Thoracic aorta (tissue), 2 donors: ENCODE measurements at places on chromosomes 7 and 10.

DNA sequence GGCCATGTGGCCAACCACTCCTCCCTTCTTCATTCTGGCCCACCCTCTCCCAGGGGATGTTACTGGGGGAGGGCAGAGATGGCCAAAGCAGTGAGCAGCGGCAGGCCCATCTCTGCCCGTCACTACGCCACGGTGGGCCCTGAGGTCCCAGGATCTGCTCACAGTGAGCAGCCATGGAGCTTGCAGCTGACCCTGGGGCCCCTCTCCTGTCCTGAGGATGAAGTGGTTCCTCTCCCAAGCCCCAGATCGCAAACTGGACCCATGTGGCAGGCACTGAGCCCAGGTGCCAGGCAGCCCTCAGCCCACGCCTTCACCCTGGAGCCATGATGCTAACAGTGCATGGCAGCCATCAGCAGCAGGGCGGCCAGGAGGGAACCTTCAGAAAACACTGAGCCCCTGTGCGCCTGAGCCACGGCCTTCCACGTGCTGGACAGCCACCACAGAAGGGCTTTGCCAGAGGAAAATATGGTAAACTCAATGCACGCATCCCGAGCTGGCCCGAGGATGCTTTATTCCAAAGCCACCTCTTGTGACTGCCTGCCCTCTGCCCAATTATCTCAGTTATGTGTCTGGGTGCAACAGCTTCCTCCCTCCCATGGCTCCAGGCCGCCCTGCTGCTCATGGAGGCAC lies 485.7 kb downstream of the PTPRN2 start:
- DNase-seq, result no peak

DNA sequence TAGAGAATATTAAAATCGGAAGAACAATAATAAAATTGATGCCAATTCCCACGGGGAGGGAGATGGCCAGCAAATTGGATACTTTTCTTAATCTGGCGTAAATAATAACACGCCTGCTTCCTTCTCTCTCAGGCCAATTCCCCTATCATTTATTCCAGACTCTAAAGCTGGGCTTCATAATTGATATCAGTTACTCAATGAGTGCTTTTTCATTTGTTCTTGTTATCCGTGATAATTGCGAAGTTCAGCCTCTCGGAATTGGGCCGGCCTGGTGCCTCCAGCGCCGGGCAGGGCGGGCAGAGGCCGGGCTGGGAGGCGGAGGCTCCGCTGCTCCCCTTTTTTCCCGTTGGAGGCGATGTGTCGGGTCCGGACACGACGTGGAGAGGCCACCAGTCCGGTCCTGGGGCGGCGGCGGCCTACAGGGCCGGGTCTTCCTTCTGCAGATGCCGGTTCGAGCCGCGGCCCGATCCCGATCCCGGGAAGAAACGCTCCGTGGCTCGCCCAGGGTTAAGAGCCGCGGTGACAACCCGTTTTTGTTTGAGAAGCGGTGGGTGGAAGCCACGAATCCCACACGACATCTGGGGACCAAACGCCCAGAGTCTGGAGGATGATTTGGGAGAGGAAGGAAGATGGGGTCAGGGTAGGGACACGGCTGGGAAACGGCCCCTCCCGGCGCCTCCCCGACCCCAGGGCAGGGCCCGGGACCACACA lies 13.6 kb downstream of the UNCX start:
- DNase-seq, result no peak

- no peak for DNase-seq
These were observed 103.6 kb upstream of the PDSS1 start for GRCh38 chr10:26593896-26594295.

DNA sequence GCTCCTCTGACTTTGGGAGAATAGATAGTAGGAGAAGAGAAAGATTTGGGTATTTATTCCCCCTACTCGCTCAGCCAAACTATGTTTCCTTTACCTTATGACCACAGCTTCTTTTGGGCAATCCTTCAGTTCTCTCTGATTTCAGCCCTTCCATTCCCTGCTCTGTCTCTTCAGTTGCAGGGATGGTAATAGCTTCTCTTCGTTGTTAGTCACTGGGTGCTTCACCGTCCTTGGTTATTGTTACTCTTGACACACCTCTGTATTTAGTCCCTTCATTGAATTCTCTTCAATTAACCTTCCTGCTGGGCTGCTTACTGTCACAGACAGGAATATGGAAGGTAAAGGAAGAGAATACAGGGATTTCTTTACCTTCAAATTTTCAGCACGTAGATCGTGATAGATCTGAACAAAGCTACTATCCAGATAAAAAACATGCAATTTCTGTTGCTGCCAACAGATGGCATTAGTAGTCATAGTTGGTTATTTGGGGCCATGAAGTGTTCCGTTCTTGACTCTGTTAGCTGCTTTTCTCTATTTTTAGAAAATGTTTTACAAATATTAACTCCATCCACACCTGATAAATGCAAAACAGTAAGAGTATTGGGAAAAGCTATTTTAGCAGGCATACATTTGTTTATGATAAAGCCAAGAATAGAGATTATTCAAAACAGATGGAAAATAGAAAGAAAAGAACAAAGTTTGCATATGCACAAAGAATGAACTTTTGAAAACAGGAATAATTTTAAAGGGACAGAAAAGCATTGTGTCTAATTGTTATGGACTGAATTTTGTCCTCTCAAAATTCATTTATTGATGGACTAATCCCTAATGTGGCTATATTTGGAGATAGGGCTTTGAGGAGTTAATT lies 14.0 kb upstream of the PTTG1IP2 start:
- DNase-seq, result no peak

DNA sequence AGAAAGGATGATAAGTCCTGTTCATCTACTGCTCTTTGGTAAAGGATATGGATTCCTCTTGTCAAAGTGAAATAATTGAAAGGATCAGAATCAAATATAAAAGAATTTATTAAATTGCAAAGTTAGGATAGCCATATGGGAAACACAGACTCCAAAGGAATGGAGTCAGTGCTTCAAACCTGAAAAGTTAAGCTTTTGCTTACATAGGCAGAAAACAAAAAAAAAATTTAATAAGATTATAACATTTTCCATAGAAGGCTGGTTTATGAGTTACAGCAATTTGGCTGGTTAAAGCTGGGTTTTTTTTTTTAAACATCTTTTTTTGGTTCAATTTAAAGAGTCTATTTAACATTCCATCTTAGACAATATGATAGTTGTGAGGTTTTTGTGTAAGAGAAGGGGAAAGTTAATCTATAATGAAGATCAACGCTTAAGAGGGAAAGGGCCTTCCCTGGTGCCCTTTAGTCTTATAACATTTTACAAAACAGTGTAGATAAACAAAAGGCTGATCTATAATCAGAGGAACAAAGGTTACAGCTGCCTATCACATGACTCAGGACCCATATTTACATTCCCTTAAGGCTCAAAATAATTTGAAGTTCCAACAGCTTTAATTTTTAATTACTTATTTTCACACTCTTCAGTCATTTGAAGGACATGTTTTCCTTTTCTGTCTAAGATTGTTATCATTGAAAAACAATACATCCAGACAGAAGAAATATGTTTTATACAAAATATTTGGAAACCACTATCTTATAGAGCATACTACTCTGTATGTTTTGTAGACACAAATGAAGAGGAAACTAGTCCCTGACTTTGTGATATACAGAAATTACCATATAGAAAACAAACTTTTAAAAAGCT lies 234.3 kb upstream of the MBL2 start:
- DNase-seq, result no peak

GRCh38 chr7:608361-608760 lies 88.7 kb upstream of the PDGFA start:
- DNase-seq, result no peak

GRCh38 chr10:38047666-38048065 lies 37.2 kb downstream of the ZNF33A start:
- DNase-seq, result no peak

- no peak for DNase-seq
These were observed 789 bp downstream of the PDGFA start for GRCh38 chr7:518630-519483.

GRCh38 chr10:50809596-50809995 lies 69.9 kb downstream of the ASAH2B start:
- DNase-seq, result no peak

- no peak for DNase-seq
These were observed 29.4 kb downstream of the ZNRF2 start for GRCh38 chr7:30313793-30314192.

DNA sequence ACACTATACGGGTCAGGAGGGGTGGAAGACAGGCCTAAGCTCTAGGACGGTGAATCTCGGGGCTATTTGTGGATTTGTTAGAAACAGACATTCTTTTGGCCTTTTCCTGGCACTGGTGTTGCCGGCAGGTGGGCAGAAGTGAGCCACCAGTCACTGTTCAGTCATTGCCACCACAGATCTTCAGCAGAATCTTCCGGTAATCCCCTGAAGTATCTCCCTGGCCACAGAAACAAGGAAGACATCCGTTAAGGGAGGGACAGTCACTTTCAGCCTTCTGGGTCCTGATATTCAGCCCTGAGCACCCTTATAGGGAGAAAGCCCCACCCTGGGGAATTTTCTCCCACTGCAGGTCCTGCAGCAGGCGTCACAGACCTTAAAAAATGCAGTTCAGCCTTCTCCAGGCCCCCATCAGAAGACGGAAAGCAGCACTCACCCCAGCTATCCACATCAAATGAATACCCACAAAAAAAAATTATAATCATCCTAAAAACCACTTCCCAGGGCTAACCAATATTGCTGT lies 23.2 kb downstream of the PLAC9 start:
- DNase-seq, result no peak

GRCh38 chr7:32068411-32069101 lies 1.7 kb downstream of the PDE1C start:
- DNase-seq, result no peak

DNA sequence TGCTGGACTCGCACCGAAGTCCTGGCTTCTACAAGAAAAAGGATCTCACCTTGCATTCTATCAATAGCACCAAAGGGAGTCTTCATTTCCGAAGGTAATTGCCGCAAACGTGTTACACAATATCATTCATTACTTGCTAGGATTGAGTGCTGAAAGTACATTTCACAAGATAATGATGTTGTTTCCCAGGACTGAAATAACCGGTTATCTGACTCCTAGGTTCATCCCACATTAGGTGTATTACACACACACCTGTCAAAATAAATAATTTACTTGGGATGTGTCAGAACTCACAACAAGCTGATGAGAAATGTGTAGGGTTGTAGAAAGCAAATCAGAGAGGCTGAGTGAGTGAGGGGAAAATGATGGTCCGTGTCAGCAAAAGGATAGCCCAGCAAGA lies 219.4 kb upstream of the RHOBTB1 start:
- DNase-seq, result no peak

GRCh38 chr10:123621916-123622315 lies 44.2 kb upstream of the GPR26 start:
- no peak for DNase-seq
